ENCODE measurements at places on chromosomes 13 and 19. TPM values are rescaled to one million over a fixed set of nuclear protein-coding genes. Genes with fewer than 3 reads are reported as not detected.

ZNF814 gene
- total RNA-seq = 3.9 TPM

GARIN5A gene
- total RNA-seq = 0.66 TPM

DCT gene
- under 0.01 TPM for total RNA-seq

DNA sequence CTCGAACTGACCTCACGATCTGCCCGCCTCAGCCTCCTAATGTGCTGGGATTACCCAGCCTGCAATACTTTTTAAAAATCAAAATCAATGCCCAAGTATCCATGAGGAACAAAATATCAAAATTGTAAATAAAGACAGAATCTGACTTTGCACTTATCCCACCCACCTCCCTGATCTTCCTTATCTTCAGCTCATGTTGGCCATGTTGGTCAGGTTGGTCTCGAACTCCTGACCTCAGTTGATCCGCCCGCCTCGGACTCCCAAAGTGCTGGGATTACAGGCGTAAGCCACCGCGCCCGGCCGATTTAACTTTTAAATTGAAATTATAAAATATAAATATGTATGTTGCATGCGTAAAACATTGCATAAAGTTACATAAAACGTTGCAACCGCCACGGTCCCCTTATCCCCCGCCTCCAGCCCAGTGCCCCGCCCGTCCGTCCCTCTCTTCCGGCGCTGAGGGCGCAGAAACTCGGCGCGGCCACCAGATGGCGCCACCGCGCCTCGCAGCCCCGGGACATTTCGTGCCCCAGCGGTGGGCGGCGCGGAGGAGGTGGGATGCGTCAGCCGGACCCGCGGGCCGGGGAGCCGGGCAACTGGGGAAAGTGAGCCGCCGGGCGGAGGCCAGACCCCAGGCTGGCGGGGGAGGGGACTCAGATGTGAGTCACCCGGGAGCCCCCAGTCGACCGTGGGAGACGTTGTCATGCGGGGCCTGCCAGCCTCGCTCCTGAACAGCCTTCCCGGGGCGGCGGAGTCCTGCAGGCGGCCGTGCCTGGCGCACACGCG lies 1.5 kb upstream of the GADD45B start:
- DNase-seq = peak; percentile 91

DNA sequence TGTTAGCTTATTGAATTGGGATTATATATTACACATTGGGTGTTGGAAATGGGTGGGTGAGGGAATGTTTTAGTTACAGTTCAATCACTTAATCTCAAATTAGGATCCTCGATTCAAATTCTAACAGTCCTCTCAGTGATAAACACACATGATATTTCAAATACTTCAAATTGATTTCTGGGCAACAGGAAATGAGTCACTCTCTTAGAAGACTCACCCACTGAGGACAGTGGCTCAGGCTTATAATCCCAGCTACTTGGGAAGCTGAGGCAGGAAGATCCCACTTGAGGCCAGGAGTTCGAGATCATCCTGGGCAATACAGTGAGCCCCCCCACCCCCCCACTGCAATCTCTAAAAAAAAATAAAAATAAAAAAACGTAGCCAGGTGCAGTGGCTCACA lies 435.3 kb downstream of the KLF12 start:
- DNase-seq = no peak

- DNase-seq = no peak
Measured at GRCh38 chr19:13604902-13605586, 98.8 kb upstream of the CACNA1A start.

DNA sequence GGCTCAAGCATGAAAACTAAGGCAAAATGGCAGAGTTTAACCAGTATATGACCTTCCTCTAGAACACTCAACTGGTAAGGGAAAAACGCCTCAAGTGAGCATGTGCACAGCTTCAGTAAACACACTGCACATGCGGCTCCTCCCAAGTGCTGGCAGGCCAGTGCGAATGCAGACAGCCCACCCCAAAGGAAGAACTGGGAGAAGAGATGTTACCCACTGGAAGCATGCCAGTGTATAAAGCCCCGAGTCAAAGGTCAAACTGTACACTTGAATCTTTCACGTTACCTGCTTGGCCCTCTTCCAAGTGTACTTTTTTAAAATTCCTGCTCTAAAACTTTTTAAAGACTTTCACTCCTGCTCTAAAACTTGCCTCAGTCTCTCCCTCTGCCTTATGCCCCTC lies 19.2 kb upstream of the RCBTB1 start:
- DNase-seq = no peak

DNA sequence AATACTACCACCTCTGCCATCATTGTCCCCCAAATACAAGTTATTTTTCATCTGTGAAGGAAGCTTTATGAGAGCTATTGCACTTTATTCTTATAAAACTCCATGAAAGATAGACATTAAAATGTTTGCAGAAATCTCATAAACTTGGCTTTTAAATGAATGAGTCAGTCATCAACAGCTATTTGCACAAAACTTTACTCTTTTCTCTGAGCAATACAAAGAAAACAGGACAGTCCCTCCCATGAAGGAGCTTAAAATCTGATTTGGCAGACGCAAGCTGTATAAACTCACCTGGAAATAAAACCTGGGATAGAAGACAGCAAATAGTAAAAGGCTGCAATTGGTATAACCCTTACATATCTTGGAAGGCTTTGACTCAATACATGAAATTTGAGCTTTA lies 16.6 kb upstream of the RCBTB1 start:
- DNase-seq = no peak

DNA sequence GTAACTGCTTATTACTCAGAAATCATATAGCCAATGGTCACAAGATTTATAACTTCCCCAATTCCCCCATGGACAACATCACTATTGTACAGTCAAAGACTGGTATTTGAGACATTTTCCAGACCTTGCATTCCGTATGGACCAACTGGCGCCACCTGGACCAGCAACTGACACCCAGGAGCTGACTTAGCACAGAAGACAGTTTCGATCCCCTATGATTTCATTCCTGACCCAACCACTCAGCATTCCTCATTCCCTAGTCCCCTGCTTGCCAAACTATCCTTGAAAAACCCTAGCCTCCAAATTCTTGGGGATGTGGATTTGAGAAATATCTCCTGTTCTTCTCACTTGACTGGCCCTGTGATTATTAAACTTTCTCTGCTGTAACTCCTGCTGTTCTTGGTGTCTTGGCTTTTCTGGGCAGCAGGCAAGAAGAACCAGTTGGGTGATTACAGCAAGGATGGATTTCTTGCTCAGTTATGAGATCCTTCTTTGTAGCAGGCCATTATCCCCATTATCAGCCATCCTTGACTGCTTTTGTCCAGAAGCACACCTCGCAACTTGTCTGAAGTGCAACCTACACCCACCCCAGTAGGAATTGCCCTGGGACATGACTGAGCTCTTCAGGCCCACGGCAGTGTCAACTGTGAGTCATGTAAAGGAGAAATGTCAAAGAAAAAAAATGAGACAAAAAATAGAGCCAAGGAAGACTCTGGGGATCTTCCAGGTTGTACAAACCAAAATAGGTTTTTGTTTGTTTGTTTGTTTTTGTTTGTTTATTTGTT lies 13.7 kb upstream of the MAP3K10 start:
- no peak for DNase-seq

- no peak for DNase-seq
Measured at GRCh38 chr19:48616041-48616436, 1.2 kb upstream of the FAM83E start.

DNA sequence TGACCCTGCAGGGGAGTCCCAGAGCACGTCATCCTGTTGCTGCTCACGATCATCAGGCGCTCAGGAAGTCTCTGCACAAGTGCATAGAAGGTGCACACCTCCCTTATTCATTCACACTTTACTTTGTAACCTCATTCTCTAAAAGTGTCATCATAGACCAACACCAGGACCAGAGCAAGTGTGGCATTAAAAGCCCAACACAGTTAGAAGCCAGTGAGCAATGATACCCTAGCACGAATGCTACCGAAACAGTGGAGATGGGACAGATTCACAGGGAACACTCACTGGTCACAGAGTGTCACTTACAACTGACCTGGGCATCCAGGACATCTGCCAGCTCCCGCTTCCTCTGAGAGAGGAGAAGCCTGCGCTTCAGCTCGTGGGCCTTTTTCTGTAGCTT lies 17.0 kb downstream of the HAUS8 start:
- no peak for DNase-seq

- no peak for DNase-seq
Measured at GRCh38 chr13:109782066-109782822, 4.1 kb downstream of the IRS2 start.

- no peak for DNase-seq
Measured at GRCh38 chr19:39746836-39747529, 9.2 kb upstream of the CLC start.

DNA sequence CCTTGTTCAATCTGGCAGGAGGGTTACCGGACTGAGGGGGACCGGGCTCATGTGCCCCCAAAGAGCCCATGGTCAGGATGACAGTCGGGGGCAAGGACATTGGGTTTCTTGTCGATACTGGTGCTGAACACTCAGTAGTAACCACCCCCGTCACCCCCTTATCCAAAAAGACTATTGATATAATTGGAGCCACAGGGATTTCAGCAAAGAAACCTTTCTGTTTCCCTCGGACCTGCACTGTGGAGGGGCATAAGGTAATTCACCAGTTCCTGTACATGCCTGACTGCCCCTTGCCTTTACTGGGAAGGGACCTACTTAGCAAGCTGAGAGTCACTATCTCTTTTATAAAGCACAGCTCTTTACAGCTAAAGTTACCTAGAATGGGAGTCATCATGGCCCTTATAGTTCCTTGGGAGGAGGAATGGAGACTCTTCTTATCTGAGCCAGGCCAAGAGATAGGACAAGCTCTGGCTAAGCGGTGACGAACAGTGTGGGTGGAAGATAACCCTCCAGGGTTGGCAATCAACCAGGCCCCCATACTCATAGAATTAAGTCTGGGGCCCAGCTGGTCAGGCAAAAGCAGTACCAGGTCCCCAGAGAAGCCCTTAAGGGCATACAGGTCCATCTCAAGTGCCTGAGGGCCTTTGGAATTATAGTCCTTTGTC lies 603.7 kb downstream of the UQCRFS1 start:
- no peak for DNase-seq

GRCh38 chr13:100106005-100106404 lies 17.1 kb downstream of the PCCA start:
- DNase-seq = peak; percentile 47
